ENCODE measurements at places on chromosomes 6 and 20.

DNA sequence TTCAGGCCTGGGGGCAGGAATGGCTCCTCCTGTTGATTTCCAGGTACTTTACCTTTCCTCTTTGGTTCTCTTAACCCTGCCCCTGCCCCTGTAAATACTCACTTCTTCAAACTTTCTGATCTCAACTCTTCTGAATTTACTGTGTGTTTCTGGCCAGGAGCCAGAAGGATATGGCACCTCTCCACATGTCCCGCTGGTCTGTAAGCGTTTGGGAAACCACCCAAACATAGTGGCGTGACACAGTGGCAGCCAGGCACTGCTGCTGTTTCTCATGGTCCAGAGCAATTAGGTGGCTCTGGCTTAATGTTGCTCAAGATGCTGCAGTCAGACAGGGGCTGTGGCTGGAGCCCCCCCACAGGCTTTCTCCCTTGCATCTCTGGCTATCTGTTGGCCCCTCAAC lies 374.5 kb downstream of the RNGTT start:
- DNase-seq: no peak

GRCh38 chr6:36333931-36334725 lies 2.6 kb downstream of the BNIP5 start:
- no peak for DNase-seq

DNA sequence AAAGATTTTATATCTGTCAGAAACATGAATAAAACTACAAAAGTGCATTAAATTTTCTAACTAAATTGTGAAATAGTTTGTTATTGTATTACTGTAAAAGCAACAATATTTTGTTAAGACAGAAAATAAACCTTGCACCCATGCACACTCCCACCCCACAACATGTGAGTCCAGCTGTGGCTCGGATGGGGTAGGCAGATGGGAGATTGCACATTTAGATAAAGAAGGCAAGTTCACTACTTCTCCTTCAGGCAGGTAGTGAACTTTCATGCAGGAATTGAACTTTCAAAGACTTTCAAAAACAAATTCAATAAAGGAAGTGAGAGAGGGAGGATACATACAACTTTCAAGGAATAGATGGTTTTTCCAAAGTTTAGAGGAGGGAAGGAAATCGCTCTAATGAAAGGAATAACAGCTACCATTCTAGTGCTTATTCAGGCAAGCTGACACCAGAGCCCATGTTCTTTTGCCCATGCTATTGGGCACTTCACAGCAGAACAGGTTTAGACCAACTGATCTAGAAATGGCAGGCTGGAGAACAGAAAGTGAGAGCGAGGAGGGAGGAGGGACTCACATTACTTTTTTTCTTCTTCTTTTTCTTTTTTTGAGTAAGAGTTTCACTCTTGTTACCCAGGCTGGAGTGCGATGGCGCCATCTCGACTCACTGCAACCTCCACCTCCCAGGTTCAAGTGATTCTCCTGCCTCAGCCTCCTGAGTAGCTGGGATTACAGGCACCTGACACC lies 28.5 kb downstream of the SF3B5 start:
- DNase-seq: no peak

GRCh38 chr6:79005497-79005896 lies 72.6 kb downstream of the PHIP start:
- DNase-seq: no peak

DNA sequence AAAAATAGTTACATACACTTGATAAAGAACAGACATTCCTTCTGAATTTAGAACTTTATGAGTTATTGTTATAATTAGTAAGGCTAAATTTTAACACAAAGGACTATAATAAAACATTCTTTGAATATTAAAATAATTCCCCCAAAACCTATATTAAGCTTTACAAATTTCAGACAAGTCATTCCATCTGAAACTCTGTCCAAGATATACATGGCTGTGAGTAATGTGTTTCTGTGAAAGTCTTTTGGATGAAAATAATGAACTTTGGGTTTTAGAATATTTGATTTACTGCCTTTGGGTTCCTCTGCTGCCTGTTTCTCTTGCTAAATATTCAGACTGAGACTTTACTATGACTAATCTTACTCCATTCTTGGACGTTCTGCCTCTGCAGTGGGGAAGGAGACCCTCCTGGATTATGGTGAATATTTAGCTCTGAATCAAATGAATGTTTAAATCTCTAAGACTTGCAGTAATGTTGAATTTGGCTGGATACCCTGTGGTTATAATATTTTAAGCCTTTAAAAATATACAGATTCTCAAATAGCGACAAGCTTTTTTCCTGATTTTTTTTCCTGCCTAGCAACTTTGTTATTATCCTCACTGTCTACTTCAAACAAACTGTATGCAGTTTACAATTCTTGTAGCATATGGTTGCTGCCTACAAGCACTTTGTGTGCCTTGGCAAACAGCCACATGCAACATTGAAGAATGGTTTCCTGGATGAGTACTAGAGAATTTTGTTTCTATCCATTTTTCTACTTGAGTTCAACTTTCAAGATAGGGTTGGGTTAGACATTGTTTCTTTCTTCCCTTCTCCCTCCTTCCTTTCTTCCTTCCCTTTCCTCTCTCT lies 51.4 kb downstream of the TXLNB start:
- DNase-seq: no peak

GRCh38 chr6:6694825-6695624 lies 106.5 kb downstream of the LY86 start:
- no peak for DNase-seq

DNA sequence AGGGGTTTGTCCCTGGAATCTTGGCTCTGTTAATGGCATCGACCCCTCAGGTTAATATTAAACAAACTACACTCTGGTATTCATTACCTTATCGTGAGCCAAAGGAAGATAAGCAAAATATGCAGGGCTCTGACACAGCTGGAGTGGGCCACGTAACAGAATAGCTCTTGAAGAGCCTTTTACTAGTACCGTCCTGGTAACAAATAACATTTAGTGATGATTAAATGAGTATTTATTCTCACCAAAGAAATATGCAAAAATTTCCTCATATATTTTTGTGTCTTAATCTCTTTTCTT lies 20.1 kb upstream of the UTRN start:
- DNase-seq: no peak

DNA sequence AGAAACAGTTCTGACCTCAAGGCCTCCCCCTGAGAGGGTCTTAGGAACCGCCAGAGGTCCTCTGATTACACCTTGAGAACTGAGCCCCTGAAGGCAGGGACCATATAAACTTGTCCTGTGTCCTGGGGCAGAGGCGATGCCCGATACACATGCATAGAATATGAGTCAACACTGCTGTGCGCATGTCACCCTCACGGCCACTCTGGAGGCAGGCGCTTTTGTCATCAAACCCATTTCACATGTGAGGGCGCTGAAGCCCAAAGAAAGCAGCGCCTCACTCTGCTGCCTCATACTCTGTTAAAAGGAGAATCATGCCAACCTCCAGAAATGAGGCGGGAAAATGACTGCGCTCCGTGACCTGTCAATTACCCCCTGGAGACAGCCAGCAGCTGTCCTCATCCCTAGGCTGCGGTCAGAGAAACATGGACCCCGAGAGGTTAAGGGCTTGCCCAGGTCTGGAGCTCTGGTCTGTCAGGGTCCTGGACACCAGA lies 158.3 kb downstream of the GRM4 start:
- DNase-seq: no peak

DNA sequence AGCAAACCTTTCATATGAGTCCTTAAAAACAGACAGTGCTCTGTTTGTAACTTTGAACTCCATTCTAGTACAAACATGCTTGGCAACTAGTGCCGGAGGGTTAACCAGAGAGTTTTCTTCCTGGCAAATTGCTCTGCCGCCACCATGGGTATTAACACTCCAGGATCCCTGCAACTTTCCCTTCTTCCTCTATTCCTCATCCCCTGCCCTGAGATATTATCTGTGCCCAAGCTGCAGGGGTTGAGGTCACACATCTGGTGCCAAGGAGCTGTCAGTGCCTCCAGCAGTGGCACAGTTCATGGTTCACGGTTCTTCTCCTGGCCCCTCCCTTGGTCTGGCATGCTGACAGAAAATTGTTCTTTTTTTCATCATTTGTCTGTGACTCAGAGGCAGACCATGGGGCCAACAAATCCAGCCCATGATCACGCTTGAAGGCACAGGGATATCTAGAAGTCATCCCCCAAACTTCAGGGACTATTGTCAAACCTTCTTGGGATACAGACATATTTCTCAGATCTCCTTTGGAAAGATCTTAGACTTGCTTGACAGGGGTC lies 77.5 kb downstream of the ATXN1 start:
- no peak for DNase-seq

- no peak for DNase-seq
Observed at GRCh38 chr20:62243906-62244515, 5.7 kb downstream of the OSBPL2 start.

GRCh38 chr6:57302477-57302876 lies 15.0 kb upstream of the PRIM2 start:
- no peak for DNase-seq

DNA sequence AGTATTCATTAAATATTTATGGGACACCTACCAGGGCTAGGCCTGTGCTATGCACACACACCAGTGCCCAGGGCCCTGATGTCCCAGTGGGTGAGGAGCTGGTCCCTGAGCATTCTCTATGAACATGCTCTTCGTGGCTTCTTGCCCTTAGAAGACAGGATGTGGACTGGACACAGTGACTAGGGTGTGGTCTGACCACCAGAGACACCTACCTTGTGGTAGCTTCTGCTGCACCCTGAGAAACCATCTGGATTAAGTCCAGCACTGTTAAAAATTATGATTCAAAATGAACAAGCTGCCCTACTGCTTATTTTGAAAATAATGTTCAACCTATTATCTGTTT lies 112.9 kb upstream of the RPS6KA2 start:
- no peak for DNase-seq

- no peak for DNase-seq
Observed at GRCh38 chr20:17721802-17722486, 22.2 kb downstream of the BANF2 start.

DNA sequence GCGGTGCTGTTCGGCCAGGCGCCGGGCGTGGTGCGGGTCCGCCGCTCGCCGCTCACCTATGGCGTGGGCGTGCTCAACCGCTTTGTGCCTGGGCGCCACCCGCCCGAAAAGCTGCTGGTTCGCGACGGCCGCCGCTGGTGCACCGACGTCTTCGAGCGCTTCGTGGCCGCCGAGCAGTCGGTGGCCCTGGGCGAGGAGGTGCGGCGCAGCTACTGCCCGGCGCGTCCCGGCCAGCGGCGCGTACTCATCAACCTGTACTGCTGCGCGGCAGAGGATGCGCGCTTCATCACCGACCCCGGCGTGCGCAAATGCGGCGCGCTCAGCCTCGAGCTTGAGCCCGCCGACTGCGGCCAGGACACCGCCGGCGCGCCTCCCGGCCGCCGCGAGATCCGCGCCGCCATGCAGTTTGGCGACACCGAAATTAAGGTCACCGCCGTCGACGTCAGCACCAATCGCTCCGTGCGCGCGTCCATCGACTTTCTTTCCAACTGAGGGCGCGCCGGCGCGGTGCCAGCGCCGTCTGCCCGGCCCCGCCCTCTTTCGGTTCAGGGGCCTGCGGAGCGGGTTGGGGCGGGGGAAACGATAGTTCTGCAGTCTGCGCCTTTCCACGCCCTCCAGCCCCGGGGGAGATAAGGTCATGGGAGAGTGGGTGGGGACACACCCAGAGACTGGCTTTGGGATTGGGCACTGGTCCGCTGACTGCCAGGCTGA lies 15.7 kb downstream of the ADISSP start:
- no peak for DNase-seq

DNA sequence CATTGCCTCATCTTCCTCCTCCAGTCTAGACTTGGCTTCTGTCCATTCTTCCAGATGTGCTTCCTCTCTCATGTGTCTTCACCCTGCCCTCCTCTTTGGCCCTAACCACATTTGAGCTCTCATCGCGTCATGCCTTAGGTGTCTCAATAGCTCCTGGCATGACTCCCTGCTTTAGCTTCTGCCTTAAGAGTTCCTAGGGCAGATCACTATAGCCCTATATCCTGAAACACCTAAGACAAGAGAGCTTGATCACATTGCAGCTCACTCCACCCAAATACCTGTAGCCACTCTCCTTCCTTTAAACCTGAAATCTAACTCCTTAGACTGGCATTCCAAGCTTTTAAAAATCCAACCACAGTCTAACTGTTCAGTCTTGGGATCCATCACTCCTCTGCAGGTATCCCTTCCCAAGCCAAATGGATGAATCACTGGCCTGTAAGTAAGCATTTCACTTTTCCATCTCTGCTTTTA lies 69.0 kb upstream of the STXBP5 start:
- DNase-seq: no peak

GRCh38 chr6:62057300-62057699 lies 228.7 kb downstream of the KHDRBS2 start:
- DNase-seq: no peak

GRCh38 chr6:25829375-25829774 lies 2.5 kb downstream of the SLC17A1 start:
- DNase-seq: no peak

GRCh38 chr6:92184933-92185332 lies 1234.4 kb downstream of the EPHA7 start:
- DNase-seq: no peak

GRCh38 chr6:5453546-5453945 lies 192.2 kb downstream of the FARS2 start:
- peak; percentile 35 for DNase-seq

GRCh38 chr6:56890683-56891429 lies 64.1 kb upstream of the BEND6 start:
- no peak for DNase-seq

DNA sequence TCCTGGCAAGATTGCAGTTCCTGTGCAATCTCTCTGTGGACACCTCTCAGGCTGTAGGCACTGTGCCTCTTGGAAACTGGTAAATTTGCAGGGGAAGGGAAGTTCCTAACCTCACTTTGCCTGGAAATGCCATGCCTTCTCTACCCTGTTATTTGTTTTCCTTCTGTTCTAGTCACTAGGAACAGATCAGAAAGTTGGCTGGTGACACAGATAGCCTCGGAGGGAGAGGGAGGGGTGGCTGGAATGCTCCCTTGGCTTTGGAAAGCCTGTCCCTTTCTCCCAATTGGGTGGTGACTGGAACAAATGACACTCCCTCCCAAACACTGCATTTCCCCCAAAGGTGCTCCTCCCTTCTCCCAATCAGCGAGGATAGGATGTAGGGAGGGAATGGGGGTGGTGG lies 131.5 kb upstream of the F13A1 start:
- no peak for DNase-seq

- peak; percentile 42 for DNase-seq
Observed at GRCh38 chr6:50707652-50708300, 5.5 kb upstream of the TFAP2D start.

GRCh38 chr6:152416652-152417051 lies 220.5 kb downstream of the SYNE1 start:
- no peak for DNase-seq
